Activated CD4-positive, alpha-beta T cell treated with anti-CD3 and anti-CD28 coated beads, Interleukin-2, amount 50 U/mL, for 4 hours (primary cell): ENCODE measurements at places on chromosomes 5 and 9.

DNA sequence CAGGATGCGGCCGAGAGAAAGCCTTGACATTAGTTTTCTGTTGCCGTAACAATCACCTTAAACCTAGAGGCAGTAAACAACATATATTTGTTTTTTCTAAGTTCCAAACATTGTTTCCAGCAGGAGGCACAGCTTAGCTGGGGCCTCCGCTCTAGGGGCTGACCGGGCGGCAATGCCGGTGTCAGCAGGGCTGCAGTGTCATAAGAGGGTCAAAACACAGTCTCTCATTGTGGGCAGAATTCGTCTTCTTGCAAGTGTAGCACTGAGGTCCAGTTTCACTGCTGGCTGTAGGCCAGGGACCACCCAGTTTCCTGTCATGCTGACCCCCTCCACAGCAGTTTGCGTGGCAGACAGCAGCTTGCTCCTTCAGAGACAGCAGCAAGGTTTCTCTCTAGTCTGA, 186.2 kb downstream of the PJA2 start:
- no peak for DNase-seq

- DNase-seq: no peak
Observed at GRCh38 chr5:57698802-57699201, 216.2 kb upstream of the ACTBL2 start.

GRCh38 chr9:96067600-96067999, 192.1 kb downstream of the ERCC6L2 start:
- DNase-seq: no peak

DNA sequence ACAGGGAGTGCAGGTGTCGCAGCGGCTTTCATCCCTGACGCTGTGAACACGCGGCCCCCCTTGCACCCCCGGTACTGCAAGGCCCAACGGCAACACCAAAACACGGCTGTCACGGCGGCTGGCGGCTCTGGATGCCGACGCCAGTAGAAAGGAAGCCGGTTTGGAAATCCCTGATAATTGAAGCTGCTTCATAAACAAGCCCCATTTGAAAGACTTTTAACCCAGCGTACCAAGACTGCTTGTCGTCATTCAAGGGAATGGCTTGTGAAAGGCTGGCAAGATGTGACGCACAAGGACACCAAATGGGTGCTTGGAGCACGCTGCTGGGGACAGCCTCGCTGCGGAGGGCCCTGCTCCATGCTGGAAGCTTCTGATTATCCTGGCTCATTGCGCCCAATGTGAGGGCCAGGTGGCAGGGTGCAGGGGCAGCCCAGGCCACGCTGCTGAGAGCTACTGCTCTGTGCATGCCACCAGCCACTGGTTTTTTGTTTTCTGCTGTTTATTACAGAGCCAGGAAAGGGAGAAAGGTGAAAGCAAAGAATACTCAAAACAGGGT, 63.1 kb downstream of the GTF3C4 start:
- DNase-seq: no peak

DNA sequence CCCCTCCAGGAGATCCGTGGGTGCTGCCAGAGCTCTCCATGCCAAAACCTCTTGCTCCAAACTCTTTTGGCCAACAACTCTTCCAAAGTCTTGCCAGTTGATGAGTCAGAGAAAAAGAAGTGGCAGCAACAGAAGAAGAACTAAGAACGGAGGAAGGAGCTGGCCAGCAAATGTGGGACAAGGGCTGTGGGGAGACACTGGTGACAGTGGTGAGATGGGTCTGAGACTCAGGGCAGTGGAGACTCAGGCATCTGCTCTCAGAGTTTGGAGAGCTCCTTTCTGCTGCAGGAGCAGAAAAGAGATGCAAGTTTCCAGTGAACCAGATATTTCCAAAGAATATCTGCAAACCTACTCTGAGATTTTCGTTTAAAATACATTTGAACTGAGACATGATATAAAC, 92.3 kb upstream of the SEMA6A start:
- no peak for DNase-seq

GRCh38 chr5:74538206-74538661, 102.3 kb downstream of the ENC1 start:
- DNase-seq: no peak

GRCh38 chr9:7186175-7186574, 428.4 kb downstream of the KDM4C start:
- DNase-seq: no peak

DNA sequence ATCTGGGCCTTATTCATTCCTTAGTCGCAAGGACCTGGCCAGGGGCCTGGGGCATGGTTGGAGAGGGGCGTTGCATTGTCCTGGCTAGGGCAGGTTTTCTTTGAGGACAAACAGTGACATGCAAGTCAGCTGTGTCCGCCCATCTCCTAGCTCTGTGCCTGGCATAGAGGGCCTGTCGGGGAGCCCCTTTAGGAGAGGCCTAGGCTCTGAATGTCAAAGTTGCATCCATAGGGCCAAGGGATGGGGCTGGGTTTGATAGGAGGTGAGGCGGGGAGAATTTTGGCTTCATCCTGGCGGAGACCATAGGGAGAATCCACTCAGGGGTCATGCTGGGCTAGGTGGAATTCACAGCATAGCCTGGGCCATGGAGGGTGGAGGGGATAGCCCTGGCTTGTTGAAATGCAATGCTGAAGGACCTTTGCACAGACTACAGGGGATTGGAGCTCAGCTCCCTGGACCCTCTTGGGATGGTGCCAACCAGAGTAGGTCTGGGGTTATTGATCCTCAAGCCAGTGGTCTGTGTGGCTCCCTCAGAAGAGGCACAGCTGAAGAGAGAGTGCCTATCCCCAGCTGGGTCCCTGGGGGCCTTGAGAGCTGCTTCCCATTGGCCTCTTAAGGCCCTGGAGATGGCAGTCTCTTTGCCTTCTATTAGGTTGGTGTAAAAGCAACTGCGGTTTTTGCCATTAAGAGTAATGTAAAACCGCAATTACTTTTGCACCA, 104.0 kb downstream of the RGS3 start:
- DNase-seq: no peak

DNA sequence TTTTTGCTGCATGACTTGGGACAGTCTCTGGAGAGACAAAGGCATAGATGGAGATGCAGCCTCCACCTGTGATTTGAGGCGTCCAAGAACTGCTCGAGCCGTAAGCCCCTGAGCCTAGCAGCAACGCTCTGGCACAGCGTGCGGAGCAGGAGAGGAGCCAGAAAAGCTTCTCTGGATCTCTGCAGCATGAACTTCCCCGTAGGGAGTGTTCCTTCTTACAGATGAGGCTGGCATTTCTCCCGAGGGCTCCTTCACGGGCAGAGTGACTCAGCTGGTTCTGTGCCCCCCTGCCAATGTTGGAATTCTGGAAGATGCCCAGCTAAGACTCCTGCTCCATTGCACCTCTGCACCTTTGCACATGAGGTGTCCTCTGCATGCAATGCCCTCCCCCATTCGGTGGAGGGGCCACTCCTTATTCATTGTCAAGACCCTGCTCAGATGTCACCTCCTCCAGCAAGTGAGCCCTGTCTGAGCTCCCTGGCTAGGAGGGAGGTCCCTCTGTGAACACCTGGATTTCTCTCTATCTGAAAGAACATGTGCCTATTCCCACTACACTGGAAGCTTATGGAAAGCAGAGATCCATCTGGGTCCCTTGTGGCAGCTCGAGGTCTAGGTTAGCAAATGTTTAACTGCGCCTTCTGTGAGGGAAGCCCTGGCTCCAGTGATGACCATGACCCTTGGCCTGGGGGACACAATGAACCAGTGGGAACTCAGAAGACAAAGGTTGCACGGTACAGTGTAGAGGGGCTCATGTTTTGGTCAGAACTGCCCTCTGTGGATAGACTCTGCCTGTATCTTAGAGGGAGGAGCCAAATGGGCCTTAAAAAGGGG, 39.6 kb downstream of the SH3PXD2B start:
- DNase-seq: no peak

GRCh38 chr5:17425385-17426070, 72.5 kb upstream of the TAF11L2 start:
- no peak for DNase-seq

GRCh38 chr5:158499075-158499891, 600.4 kb downstream of the EBF1 start:
- DNase-seq: no peak

DNA sequence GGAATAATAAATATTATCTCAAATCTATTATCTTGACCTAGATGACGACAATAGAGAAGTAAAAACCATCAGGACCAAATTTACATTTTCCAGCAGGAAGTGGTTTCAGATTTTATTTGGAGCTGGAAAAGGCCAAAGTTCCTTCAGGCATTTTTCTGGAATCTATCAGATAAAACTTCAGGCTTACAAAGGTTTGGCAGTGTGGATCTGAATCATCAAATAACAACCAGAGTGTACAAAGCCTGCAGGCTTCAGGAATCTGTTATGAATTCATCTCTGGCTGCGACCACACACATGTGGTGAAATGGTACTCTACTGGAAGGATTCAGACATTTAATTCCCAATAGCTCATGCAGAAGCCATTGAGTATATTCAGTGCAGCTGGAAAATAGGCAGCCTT, 726.4 kb upstream of the GRAMD2B start:
- no peak for DNase-seq
